LoVo (cell line): ENCODE measurements at places on chromosomes 11 and 22.

- no peak for DNase-seq
Observed at GRCh38 chr11:64870893-64871466, 7.4 kb downstream of the EHD1 start.

GRCh38 chr11:116930177-116930576 is 92.8 kb upstream of the APOA1 start:
- no peak for DNase-seq

DNA sequence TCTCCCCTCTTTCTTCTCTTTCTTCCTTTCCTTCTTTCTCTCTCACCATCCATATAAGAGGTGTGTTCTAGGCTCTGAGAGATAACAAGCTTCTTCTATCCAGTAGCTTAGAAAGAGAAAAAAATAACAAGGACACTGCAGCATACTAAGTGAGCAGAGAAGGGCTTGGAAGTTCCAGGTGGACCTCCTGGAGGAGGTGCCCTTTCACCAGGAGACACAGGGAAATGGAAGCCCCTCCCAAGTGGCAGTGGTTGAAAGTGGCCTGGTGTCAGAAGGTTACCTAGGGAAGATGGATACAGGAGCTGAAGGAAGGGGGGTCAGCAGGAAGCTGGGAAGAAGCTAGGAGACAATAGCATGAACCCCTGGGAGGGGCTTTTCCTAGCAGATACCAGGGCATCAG is 5.5 kb downstream of the DCHS1 start:
- no peak for DNase-seq

GRCh38 chr11:134380785-134381184 is 31.3 kb downstream of the B3GAT1 start:
- DNase-seq: no peak

DNA sequence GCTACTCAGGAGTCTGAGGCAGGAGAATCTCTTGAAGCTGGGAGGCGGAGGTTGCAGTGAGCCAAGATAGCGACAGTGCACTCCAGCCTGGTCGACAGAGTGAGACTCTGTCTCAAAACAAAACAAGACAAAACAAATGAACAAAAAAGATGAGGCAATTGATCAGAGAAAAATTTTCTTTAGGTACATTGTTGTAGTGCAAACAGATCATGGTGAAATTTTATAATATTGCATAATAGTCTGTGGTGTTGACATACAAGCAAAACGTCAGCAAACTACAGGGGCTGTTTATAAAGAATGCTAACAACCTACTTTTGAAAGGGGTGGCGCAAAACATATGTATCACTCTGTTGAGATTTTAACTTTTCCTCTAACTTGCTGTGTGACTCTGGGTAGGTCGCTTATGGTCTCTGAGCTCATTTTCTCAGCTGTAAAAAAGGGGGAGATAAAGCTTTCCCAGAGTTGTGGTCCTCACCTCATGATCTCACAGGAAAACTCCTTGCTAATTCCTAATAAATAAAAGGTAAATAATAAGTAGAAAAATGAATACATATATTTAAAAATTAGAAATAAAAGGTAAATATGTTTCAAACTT is 64.8 kb upstream of the NUP160 start:
- no peak for DNase-seq

- no peak for DNase-seq
Observed at GRCh38 chr11:82791779-82792178, 58.1 kb upstream of the FAM181B start.
